Activated CD8-positive, alpha-beta memory T cell treated with anti-CD3 and anti-CD28 coated beads for 24 hours (primary cell): ENCODE measurements at places on chromosomes 16 and 17.

GRCh38 chr16:89522287-89522686 is 14.1 kb downstream of the SPG7 start:
- no peak for DNase-seq

GRCh38 chr17:72249441-72249840 is 128.6 kb downstream of the SOX9 start:
- no peak for DNase-seq

GRCh38 chr17:68800751-68801150 is 154.4 kb downstream of the ABCA8 start:
- DNase-seq: no peak

GRCh38 chr16:68486502-68487202 is 38.3 kb upstream of the SMPD3 start:
- DNase-seq: no peak

DNA sequence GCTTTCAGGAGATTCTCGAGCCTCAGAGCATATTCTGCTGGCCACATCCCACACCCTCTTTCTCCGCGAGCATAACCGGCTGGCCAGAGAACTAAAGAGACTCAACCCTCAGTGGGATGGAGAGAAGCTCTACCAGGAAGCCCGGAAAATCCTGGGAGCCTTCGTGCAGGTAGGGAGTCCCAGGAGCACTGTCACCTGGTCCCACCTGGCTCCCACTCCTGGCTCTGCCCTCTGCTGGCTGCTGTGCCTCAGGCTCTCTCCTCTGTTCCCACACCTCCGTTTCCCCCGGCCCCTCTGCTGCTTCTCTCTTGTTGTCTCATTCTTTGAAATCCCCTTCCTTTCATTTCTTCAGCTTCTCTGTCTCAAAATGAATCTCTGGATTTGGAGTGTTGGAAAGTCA is 16.4 kb downstream of the LPO start:
- peak; percentile 45 for DNase-seq

DNA sequence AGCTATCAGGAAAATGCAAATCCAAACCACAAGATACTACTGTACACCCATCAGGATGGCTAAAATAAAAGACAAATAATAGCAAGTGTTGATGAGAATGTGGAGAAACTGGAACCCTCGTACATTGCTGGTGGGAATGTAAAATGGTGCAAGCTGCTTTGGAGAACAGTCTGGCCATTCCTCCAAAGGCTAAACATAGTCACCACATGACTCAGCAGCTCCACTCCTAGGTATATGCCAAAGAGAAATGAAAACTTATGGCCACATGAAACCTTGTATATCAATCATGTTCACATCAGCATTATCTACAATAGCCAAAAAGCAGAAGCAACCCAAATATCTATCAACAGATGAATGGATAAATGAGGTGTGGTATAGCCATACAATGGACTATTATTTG is 28.5 kb downstream of the VAC14 start:
- DNase-seq: no peak

DNA sequence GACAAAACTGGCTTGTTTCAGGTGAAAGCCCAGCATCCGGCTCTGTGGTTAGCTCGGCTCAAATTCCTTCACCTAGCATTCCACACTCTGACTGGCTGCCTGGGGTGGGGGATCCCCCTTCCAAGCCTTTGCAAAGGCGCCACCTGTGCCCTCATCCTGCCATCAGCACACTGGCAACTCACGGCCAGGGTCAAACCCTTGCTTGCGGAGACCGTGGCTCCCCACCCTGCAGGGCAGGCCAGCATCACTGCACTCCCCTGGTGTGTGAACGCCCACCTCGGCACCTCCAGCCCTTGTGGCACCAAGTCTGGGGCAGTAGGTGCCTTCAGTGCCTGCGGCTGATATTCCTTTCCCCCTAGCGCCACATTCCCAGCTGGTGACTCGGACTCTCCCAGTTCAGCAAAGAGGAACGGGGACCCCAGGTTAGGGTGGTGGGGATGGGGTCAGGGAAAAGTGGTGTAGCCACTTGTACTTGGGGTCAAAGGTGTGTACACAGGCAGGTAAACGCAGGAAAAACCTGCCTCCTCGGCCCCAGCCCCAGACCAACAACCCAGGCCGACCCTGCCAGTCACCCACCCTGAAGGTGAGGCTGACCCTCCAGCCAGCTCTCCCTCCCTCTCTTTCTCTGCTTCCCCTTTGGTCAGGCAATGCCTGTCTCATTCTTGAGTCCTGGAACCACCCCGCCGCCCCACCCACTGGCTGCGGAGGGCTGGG is 1.1 kb downstream of the FLII start:
- no peak for DNase-seq

DNA sequence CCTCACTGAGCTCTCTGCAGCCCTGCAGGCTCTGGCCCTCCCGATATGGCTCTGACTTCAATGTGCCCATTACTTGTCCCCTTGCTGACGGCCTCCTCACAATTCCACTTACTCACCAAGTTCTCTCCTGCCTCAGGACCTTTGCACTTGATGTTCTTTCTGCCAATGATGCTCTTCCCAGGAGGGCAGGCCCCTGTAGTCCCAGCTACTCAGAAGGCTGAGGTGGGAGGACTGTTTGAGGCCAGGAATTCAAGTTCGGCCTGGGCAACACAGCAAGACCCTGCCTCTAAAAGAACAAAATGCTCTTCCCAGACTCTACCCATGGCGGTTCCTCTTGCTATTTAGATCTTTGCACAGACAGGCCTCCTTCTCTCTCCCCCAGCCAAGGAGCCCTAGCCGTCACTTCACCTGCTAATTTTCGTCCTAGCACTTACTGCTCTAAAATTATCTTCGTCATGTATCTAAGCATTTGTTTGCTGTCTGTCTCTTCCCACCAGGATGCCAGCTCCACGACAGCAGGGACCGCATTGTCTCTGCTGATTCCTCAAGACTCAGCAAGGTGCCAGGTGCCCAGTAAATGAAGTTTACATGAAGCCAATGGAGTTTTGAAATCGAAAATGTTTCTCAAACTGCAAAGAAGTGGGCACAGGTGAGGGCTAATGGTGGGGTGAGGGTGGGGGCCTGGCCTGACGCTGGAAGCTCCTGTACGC is 626 bp upstream of the RAI1 start:
- DNase-seq: no peak

DNA sequence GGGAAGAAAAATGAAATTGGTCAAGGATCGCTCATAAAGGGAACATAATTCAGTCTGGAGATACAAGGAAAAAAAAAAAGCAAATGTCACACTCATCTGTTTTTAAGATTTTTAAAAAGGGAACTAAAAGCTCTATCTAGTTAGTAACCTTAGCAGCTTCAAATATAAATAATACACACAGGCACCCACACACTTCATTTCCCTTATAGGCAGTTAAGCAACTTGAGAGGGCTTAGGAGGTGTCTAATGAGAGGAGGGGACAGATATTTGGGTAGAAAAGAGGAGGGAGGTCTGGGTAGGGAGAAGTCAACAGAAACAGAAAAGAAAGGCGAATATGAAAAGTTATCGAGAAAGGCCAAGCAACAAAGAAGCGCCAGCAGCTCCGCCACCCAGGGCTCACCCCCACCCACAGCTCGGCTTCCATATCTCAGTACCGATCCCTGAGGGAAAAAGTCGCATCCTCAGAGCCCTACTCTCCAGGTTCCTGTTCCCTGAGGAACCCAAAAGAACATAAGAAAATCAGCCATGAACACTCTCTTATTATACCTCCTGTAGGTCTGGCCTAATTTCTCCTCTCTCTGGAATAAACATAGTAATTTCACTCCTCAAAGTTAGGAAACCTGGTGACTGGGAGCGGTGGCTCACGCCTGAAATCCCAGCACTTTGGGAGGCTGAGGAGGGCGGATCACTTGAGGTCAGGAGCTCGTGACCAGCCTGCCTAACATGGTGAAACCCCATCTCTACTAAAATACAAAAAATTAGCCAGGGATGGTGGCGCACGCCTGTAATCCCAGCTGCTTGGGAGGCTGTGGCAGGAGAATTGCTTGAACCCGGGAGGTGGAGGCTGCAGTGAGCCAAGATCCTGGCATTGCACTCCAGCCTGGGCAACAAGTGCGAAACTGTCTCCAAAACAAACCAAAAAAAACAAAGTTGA is 69.6 kb upstream of the RCVRN start:
- no peak for DNase-seq

GRCh38 chr16:77888871-77889270 is 100.5 kb downstream of the VAT1L start:
- DNase-seq: no peak
